Caco-2 (cell line): ENCODE measurements at places on chromosomes 1 and 21. TPM values are rescaled to one million over a fixed set of nuclear protein-coding genes. Genes with fewer than 3 reads are reported as not detected.

GRCh38 chr1:201537028-201537427 lies 1.9 kb upstream of the NAV1 start:
- no peak overlapping the region for H3K27ac ChIP-seq
- peaks cover 8% of the 10 kb centered on the region for H3K27me3 ChIP-seq
- peaks cover 10% of the 10 kb centered on the region; the same call in 1 of the 2 replicates for H3K4me1 ChIP-seq

DNA sequence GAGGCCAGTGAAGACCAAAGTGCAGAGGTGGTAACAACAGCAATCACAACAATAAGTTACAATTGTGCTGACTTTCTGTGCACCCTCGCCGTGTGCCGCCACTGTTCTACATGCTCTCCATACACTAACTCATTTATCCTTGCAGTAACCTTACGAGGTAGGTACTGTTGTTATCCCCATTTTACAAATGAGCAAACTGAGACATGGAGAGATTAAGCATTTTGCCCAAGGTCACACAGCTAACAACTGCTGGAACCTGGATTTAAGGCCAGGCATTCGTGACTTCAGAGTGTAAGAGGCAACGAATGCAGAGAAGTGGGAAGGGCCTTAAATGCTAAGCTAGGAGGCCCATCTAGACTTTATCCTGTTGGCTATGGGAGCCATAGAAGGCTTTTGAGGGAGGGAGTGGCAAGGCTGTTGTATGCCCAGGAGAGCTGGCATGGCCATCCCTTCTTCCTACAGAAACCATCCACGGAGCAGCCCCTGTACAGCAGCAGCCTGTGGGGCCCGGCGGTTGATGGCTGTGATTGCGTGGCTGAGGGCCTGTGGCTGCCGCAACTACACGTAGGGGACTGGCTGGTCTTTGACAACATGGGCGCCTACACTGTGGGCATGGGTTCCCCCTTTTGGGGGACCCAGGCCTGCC lies 36.6 kb downstream of the AZIN2 start:
- no peak overlapping the region for H3K4me3 ChIP-seq
- H3K27me3 ChIP-seq, result no peaks in the 10 kb centered on the region
- no peak for DNase-seq
- H3K36me3 ChIP-seq, result no peaks in the 10 kb centered on the region

DNA sequence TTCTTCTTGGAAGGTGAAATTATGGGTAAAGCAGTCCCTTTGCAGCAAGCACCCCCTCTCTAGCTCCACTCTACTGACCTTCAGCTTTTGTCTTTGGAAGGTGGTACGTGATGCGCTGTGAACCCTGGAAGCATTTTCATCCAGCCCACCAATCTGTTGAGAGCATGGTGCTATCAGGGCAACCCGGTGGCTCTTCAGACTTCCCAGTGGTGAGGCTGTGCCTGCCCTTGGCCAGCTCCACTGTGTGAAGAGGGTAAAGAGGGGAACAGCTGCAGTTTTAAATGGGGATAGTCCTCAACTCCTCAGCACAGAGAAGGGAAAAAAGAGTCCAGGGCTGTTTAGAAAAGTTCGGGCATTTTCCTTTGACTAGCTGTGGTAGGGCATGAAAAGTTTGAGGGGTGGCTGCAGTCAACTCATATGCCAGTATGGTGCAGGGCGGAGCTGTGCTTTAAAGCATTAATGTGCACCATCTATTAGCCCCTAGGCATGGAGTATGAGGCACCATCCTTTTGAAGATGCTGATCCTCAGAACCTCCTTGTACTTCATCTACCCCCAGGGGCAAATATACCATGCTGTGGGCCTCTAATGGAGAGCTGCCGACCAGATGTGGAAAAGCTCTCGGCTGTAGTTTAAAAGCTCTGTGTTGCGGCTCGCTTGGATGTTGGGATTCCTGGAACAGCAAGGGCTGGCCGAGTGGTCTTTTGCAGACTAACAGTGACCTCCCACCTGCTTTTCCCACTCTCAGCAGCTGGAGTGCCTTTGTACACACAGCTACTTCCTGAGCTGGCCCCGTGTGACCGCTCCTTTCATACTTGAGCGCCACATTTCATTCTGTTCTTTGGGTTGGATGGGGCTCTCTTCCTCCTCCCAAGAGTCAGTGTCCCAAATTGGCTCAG lies 123.0 kb downstream of the PEX14 start:
- H3K27me3 ChIP-seq, result no peaks in the 10 kb centered on the region
- H3K4me1 ChIP-seq, result peaks cover 58% of the 10 kb centered on the region
- H3K4me3 ChIP-seq, result peak overlapping the region; percentile 15
- H3K27ac ChIP-seq, result peak overlapping the region; percentile 96
- no peak for DNase-seq

GRCh38 chr1:52436817-52437216 lies 32.4 kb downstream of the PRPF38A start:
- no peak overlapping the region for H3K4me3 ChIP-seq
- no peak overlapping the region for H3K27ac ChIP-seq
- H3K27me3 ChIP-seq, result no peaks in the 10 kb centered on the region
- H3K36me3 ChIP-seq, result no peaks in the 10 kb centered on the region; the same call in 1 of the 2 replicates
- no peaks in the 10 kb centered on the region for H3K4me1 ChIP-seq

DNA sequence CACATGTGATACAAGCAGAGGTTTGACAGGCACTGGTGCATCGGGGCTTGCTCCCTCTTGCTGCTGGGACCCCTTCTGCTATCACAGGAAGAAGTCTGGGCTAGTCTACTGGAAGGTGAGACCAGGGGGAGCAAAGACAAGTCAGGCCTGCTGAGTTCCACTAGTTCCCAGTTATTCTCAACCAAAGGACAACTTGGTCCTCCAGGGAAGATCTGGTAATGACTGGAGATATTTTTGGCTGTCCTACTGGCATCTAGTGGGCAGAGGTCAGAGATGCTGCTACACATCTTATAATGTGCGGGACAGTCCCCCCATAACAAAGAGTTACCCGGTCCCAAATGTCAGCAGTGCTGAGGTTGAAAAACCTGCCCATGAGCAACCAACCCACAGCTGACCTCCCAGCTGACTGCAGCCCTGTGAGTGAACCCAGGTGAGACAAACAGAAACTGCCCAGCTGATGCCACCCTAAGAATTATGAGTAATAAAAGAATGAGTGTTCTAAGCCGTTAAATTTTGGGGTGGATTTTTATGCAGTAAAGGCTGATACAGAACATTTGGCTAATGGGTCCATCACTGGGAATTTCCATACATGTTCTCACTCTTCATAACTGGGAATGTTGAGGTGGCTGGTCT lies 71.6 kb downstream of the NENF start:
- DNase-seq, result no peak
- no peaks in the 10 kb centered on the region for H3K4me1 ChIP-seq

GRCh38 chr1:153515504-153516394 lies 20.0 kb downstream of the S100A6 start:
- no peaks in the 10 kb centered on the region for H3K36me3 ChIP-seq
- H3K4me1 ChIP-seq, result peaks cover 74% of the 10 kb centered on the region
- no peaks in the 10 kb centered on the region for H3K27me3 ChIP-seq

SIK1 gene
- total RNA-seq, result 69.4 and 71.5 TPM in 2 replicates

TAL1 gene
- 12.2 and 15.2 TPM in 2 replicates for total RNA-seq

FCRL2 gene
- not detected in 2 replicates for total RNA-seq

NTMT2 gene
- total RNA-seq, result not detected in 2 replicates
